ENCODE measurements at places on chromosomes 1 and 21.

DNA sequence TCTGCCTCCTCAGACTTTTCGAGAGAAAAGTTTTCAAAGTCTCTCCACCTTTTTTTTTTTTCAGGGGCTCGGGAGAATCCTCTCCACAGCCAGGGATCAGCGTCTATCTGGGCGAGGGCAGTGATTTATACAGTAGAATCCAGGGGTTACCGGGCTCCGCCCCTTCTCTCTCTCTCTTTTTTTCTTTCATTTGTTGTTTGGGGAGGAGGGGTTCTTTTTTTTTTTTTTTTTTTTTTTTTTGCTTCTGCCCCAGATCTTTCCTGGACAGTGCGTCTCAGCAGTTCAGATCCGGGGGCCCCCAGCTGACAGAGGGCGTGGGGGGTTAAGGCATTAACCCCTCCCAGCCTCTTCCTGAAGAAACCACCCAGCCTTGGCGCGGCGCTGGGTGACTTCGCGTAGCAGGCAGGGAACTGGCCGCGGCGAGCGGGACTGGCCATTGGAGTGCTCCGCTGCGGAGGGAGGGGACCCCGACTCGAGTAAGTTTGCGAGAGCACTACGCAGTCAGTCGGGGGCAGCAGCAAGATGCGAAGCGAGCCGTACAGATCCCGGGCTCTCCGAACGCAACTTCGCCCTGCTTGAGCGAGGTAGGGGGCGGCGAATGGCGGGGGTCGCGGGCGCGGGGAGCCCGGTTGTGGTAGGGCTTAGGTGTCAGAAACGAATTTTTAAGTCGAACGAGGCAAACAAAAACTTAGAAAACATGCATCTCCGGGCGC, at the start of gene S1PR1:
Gene S1PR1 (plus strand): TSS at position 504 of the 713 bp plus-strand sequence. CDS start 1,966 bp downstream, outside the sequence.
- DNase-seq = peak; percentile 38

GRCh38 chr1:236916131-236916800, 88.0 kb downstream of the MT1HL1 start:
- no peak for DNase-seq

- DNase-seq = peak; percentile 0
These were observed 199.8 kb downstream of the USH2A start for GRCh38 chr1:216223486-216223885.

DNA sequence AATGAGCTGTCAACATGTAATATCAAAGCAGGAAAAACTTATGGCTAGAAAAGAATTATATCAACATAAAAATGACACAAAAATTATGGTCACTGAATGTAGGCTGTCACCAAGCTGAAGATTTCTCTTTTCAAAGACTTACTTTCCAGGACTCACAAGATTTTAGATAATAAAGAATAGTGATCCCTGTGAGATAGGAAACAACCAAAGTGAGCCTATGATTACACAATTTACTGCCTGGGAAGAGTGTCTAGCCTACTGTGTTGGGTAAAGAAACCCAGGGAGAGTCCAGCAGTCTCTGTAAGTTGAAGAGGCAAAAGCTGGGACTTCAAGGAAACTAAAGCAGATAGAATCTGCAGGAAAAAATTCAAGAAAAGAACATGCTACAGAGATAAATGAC, 20.2 kb upstream of the RGS1 start:
- DNase-seq = no peak

GRCh38 chr1:246320286-246320685, 186.8 kb downstream of the SMYD3 start:
- peak; percentile 59 for DNase-seq

- DNase-seq = no peak
These were observed 301.5 kb downstream of the RRAGC start for GRCh38 chr1:38558055-38558454.

GRCh38 chr1:80154176-80154575, 1147.6 kb upstream of the ADGRL4 start:
- DNase-seq = no peak

GRCh38 chr1:42936309-42937078, 22.2 kb downstream of the SLC2A1 start:
- DNase-seq = no peak

- peak; percentile 53 for DNase-seq
These were observed 88.8 kb downstream of the ST3GAL3 start for GRCh38 chr1:43796111-43796581.

GRCh38 chr1:233424779-233425178, 97.3 kb downstream of the MAP3K21 start:
- DNase-seq = no peak
